ENCODE measurements at places on chromosomes 13 and 19.

GRCh38 chr19:28968721-28969120, 244.2 kb downstream of the UQCRFS1 start:
- no peak for DNase-seq

DNA sequence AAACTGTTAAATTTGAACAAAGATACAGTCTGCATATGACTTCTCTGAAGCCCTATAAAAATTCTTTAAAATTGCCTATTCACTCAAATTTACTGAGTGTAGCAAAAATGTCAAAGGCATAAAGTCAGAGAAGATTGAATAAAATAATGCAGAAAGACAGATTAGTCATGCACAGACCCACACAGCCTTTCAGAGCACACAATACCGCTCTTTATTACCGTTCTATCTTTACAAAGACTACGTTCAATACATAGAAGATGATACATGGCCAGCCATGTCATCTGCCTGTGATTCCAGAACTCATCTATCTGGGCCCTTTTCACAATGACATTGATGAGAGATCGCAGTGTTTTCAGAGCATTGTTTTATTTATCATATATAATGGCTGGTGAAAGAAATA, 107.2 kb downstream of the URI1 start:
- no peak for DNase-seq

DNA sequence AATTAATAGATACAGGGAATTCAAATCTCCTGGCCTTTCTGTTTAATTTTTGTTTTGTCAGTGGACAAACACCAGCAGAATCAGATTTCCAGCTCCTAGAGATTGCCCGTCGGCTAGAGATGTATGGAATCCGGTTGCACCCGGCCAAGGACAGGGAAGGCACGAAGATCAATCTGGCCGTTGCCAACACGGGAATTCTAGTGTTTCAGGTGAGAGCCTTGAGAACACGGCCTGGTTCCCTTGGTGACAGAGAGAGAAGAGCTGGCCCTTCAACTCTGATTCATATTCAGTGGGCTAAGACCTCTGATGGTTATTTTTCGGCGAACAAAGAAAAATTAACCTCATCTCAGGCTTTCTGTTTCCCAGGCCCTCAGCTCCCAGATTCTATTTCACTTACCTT, 191.3 kb downstream of the STK24 start:
- DNase-seq, result no peak

- DNase-seq, result no peak
Measured at GRCh38 chr13:45967589-45967988, 85.0 kb downstream of the ZC3H13 start.

- peak; percentile 97 for DNase-seq
Measured at GRCh38 chr19:52397310-52398080, at the start of gene ZNF528. Gene ZNF528, plus strand, starts transcription at chr19:52397849. Its CDS starts 4,165 bp downstream, at chr19:52402014.

- DNase-seq, result no peak
Measured at GRCh38 chr19:33114312-33114711, 17.6 kb upstream of the WDR88 start.

DNA sequence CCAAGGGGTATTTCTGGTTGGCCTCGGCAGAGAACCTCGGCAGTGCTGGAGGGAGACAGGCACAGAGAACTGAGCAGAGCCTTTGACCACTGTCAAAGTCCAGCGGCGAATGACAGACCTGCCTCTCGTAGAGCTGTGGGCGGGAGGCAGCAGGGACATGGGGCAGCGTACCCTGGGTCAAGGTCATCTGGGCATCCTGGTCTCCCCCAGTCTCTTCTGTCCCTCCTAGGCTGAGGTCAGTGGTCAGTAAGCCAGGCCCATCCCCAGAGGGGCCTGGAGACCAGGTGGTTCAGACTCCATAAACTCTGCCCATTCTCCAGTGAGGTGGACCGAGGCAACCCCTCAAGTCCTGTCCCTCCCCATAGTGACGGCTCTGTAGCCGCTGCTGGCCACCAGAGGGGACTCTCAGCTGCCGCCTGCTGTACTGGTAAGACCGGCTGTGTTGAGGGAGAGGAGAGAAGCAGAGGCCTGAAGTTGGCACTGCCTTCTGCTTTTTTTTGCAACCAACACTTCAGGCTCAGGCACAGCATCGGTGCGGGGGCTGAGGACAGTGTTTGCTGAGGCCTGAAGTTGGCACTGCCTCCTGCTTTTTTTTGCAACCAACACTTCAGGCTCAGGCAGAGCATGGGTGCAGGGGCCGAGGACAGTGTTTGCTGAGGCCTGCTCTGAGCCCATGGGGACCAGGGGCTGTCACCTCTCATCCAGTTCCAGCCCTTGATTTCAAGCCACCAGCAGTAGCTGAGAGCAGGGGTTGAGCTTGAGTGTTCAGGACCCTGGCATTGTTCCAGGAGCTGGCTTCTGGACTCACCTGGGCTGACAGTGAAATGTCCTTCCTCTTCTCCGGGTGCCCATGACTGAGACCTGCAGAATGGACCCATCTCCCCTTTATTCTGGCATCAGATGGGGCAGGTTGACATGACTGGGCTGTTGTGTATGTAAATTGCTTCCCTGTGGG, at the start of gene PGLYRP2:
Gene PGLYRP2, minus strand, starts transcription at position 111 of the 955 bp plus-strand sequence. CDS start 130 bp downstream, outside the sequence.
- no peak for DNase-seq

GRCh38 chr19:48997972-48998371, 4.3 kb downstream of the RUVBL2 start:
- DNase-seq, result peak; percentile 47

GRCh38 chr13:108200781-108201398, 14.4 kb downstream of the LIG4 start:
- no peak for DNase-seq

DNA sequence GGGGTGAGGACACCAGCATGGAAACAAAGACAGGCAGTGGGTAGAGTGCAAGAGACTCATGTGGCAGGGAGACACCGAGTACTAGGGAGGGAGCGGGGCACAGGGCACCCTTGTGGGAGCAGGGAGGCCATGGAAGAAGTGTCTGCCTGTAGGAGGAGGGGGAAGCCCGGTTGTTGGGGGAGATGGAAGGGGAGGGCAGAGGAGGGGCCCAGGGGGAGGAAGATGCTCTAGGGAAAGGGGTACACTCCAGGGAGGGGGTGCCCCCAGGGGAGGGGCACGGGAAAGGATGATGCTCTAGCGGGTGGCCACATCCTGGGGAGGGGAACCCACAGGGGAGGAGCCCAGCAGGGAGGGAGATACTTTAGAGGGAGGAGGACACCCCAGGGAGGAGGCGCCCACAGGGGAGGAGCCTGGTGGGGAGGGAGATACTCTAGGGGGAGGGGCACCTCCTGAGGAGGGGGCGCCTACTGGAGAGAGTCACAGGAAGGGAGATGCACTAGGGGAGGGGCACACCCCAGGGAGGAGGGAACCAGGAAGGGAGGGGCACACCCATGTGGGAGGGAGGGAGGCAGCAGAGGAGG, 24.9 kb downstream of the CPAMD8 start:
- peak; percentile 64 for DNase-seq

DNA sequence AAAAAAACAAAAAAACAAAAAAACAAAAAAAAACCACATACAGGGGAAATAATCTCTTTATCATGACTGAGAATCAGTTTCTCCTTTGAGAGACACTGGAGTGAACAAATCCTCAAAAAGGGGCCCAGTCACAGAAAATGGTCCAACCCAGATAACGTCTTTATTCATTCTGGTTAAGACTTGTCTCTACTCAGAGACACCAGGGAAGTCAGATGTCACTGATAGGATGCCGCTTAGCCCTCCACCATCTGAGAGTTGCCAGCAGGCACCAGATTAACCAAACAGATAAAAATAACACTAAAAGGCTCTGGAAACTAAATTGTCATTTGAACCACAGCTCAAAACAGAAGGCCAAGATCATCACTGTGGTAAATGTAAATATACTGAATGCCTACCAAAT, 1163.4 kb upstream of the ATXN8OS start:
- DNase-seq, result no peak

- DNase-seq, result no peak
Measured at GRCh38 chr13:101915331-101915730, 462.9 kb downstream of the ITGBL1 start.

- no peak for DNase-seq
Measured at GRCh38 chr13:64088491-64088890, 2672.8 kb upstream of the PCDH20 start.

DNA sequence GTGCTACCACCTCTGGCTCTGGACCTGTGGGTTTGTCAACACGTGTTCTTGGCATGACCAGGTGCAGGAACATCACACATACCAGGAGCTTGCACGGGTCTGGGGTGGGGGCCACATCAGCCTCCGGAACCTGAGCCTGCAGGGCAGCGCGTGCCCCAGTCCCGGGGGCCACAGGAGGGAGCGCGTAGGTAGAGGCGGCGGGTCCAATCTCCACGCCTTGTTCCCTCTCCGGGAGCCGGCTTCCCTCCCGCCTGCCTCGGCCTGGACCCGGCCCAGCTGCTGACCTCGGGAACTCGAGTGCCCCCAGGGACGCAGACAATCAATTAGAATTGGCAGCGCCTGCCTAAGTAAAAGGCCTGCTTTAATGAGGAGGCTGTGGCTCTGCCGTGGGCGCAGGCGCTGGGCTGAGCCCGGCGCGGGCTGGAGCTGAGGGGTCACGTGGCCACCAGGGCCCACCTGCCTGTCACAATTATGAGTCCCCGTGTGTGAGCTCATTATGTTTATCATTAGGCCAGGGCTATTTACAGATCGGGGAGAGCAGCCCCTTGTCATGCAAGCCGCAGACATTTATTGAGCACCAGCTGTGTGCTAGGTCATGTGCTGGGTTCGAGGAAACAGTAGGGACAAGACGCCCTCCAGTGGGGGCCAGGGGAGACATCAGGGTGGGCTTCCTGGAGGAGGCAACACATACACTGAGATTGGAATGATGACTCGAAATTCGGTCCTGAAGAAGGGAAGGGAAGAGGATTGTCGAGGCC, 32.2 kb upstream of the TNFAIP8L1 start:
- no peak for DNase-seq

- DNase-seq, result peak; percentile 77
Measured at GRCh38 chr19:7349961-7350711, 1.4 kb downstream of the ARHGEF18 start.

DNA sequence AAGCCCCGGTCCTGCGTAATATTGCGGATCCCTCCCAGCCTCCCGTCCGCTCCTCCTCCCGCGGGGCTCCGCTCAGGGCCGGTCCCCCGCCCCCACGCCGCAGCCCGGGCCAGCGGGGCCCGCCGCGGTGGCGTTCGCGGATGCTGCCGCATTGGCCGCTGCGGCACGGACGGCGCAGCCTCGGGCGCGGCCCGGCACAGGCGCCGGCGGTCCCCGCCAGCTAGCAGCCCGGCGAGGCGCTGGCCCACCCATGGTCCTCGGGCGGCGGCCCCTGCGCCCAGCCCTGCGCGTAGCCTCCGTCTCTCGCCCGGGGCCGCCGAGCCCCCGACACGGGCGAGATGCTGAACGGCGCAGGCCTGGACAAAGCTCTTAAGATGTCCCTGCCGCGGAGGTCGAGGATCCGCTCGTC, at the start of gene ATP8A2:
Gene ATP8A2, plus strand, starts transcription at position 100 of the 409 bp plus-strand sequence. Its CDS starts 239 bp downstream, at position 339.
- no peak for DNase-seq

- no peak for DNase-seq
Measured at GRCh38 chr13:108226184-108226583, 8.0 kb downstream of the ABHD13 start.

DNA sequence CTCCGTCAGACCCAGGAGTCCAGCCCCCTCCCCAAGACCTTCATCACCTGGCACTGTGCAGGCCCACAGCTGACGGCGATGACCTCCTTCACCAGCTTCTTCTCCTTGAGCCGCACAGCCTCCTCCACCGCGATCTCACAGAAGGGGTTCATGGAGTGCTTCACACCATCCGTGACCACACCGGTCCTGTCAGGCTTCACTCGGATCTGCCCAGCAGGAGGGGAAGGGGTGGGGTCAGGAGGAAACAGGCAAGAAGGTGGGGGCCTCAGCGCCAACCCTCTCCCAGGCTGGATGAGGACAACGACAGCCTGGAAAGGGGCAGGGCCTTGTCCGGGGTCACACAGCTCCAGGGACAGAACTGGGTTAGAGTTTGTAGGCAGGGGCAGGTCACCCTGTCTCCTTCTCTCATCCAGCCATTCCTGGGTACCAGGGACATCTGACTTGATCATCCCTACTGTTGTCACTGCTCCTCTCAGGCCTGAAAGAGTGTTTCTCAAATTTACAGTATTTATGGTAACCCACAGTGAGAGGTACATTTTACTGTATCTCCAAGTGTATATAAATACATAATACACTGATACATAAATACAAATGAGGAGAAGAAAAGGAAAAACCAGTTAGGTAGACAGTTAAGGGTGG, 12.0 kb downstream of the ETFB start:
- DNase-seq, result no peak

DNA sequence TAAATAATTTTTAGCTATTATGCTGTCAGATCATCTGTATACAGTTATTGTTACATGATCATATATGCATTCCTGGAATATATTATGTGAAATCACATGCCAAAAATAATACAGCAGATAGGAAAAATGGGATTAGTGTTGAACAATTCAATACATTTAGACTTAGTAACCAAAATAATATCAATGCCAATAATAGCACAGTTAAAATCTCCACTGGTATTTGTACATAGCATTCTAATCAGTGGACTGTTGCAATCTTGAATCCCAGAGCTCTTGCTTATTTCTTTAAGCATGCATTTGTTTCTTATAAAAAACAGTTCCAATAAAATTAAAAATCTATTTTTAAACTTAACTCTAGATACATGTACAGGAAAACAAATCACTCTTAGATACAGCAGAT, 2772.2 kb downstream of the PCDH9 start:
- DNase-seq, result no peak

DNA sequence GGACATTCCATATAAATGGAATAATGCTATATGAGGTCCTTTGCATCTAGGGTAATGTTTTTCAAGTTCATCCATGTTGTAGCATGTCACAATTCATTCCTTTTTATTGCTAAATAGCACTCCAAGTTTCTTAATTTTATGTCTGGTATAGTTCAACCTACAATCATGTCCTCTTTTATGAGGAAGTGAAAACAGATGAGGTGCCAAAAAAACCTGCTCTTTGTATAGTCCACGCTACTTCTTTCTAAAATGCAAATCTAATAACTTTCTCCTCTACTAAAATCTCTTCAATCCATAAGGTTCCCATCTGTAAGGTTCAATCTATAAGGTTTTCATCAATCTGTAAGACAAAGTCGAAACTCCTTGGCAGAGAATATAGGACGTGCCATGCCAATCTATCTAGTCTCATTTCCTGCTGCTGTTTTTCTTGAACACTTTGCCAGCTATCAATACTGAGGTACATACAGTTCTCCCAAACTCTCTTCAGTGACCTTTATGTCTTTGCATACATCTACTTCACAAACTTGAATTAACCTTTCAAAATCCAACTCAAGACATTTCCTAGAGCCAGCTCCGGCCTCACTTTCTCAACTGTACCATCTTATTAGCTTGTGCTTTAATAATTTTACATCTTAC, 33.7 kb downstream of the INTS6 start:
- no peak for DNase-seq

GRCh38 chr19:10889880-10890279, 18.5 kb downstream of the CARM1 start:
- DNase-seq, result no peak

GRCh38 chr19:7172794-7173193, 103.3 kb downstream of the ZNF557 start:
- DNase-seq, result no peak

- DNase-seq, result no peak
Measured at GRCh38 chr19:13537454-13537853, 31.2 kb upstream of the CACNA1A start.

DNA sequence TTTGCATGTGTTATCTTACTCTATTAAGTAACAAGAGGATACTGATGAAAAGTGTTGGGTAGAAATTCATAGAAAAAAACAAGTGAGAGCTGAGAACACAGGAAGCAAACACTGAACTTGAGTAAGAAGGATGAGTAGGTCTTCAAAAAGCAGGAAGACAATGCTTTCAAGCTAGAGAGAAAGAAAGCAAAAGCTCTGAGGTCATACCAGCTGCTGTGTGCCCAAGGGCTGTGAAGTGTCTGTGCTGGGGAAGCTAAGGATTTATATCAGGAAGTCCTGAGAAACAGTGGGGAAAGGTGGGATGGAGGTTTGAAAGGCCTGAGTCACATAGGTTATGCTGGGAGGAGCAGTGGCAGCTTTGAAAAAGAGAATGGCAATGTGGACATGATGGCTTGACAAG, 145.5 kb upstream of the MAB21L1 start:
- no peak for DNase-seq
